ENCODE measurements at places on chromosomes 16 and 17.

- no peak for DNase-seq
Measured at GRCh38 chr16:53209877-53210276, 155.1 kb downstream of the CHD9 start.

DNA sequence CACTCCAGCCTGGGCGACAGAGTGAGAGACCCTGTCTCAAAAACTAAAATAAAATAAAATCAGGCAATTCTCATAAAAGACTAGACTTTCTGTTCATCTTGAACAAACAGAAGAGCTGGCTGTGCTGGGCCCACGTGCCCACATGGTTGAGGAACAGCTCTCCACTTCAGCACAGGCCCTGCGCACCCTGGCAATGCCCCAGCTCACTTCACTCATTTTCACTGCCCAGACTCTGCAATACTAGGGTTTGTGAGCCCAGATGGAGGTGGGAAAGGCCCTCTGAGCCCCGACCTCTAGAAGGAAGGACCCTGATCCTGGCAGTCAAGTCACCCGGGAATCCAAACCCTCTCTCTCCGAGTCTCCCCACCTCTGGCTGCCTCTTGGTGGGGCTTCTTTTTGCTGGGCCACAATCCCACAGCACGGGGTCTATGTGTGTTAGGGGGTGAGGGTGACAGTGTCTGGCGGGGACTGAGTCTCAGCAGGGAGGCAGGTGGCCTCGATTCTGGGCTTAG lies 14.8 kb downstream of the MYLK3 start:
- no peak for DNase-seq

GRCh38 chr17:67718325-67718941 lies 697 bp downstream of the NOL11 start:
- peak; percentile 35 for DNase-seq

- DNase-seq = peak; percentile 47
Measured at GRCh38 chr16:50313596-50314478, 47.5 kb downstream of the ADCY7 start.

- no peak for DNase-seq
Measured at GRCh38 chr17:61420052-61420451, 20.4 kb downstream of the TBX2 start.

GRCh38 chr17:57705921-57706695 lies 39.0 kb downstream of the CCDC182 start:
- no peak for DNase-seq

DNA sequence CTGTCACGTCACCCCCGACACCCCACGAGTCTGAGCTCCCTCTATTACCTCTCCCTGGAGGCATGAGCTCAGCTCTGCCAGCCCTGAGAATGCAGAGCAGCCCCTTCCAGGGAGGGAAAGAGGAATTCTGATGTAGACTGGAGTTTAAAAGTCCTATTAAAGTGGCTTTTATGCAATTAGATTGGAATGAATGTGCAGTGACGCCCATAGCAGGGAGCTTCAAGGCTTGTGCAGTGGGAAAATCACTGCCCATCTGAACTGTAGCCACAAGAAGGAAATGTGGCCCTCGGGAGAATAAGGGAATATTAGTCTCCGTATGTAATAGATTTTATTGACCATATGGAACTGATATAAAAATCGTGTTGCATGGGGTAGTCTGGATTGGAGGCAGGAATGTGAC lies 66.9 kb downstream of the ZNF423 start:
- DNase-seq = no peak

- DNase-seq = no peak
Measured at GRCh38 chr16:86307514-86307903, 202.8 kb upstream of the FOXF1 start.

GRCh38 chr16:75620326-75621169 lies 2.5 kb downstream of the ADAT1 start:
- DNase-seq = no peak

- DNase-seq = no peak
Measured at GRCh38 chr17:21464611-21465021, 88.5 kb downstream of the KCNJ12 start.

DNA sequence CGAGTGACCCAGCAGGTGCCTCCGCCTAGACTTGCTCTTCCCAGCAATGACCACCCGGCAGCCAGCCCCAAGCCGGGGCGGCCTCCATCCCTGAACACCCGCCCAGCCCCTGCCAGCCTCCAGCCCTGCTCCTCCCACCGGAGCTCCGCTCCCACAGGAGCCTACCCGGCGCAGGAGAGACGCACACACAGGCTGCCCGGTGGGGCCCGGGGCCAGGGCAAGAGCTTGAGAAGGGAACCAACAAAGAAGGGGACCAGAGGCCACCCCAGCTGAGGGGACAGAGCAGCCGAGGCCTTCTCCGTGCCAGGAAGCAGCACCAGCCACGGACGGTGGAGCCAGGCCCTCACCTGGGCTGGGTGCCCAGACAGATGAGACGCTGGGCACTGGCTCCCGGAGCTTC lies 13.8 kb downstream of the PKD1 start:
- DNase-seq = no peak

- no peak for DNase-seq
Measured at GRCh38 chr17:36793976-36794375, 143.3 kb upstream of the LHX1 start.

- no peak for DNase-seq
Measured at GRCh38 chr16:74113545-74113944, 183.1 kb upstream of the PSMD7 start.

GRCh38 chr16:56366945-56367344 lies 58.4 kb downstream of the AMFR start:
- no peak for DNase-seq

- DNase-seq = no peak
Measured at GRCh38 chr16:88274847-88275246, 107.9 kb upstream of the ZNF469 start.
